ENCODE measurements at places on chromosomes 6 and 20.

DNA sequence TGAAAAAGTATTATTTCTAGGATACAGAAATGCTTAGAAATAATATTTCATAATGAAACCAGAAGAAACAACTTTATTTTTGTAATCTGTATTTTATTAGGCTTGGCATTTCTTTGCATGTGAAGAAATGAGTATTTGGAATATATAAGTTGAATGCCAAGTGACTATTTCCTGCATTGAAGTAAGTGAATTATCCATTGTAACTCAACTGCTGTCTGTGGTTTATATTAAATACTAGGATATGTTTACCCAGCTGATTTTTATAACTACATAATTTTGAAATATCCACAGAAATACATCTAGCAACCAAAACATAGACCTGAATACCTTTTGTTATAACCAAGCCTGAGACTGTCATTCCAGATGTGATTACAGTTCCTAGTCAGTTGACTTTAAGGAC is 207.6 kb downstream of the THBS2 start:
- no peak for DNase-seq

- no peak for DNase-seq
Measured at GRCh38 chr6:163661272-163661671, 246.8 kb downstream of the QKI start.

DNA sequence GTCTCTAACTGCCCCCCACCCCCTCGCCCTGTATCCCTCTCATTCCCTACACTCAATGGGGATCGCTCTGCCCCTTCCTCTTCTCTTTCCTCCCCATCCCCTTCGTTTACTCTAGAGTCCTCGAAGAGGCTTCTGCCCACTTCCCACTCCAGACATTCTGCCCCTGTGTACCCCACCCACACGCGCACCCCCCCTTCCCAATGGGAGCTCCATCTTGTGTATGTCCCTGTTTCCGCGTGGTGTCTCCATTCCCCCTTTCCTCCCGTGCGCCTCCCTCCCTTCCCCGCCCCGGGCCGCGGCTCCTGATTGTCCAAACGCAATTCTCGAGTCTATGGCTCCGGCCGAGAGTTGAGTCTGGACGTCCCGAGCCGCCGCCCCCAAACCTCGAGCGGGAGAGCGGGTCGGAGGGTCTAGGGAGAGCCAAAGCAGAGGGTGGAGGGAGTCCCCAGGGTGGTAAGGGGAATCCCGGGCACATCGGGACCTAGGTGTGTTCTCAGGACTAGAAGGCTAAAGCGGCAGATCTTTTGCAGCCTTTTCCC is 679 bp upstream of the RING1 start:
- no peak for DNase-seq

DNA sequence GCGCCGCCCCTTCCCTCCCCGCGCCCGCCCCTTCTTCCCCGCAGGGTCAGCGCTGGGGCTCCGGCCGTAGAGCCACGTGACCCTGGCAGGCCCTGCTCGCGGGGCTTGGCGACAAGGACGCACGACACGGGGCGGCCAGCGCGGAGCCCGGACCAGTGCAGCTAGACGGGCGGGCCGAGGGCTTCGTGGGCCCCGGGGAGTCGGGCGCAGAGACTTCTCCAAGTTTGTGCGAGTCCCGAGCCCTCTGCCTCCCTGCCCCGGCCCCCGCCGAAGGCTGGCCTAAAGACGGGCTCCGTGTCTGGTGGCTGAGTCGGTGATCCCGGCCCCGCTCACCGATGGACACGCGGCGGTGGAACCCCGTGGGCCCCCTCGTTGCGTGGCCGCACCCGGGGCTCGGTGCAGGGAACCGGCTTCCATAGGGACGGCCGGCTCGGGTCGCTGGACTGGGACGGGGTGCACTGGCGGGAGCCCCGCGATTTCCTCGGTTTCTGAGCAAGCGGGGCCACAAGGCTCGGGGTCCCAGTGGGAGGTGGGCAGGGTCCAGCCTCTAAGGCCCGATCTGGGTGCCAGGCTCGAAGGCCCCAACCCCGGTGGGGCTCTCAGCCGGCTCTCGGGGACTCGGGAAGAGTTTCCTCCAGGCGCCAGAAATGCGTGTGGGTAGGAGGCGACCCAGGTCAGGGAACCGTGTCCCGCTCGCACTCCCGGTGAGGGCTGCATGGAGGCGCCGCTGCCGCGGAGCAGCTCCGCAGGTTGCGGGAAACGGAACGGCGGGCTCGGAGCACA is 452 bp upstream of the GATA5 start:
- no peak for DNase-seq

- DNase-seq, result no peak
Measured at GRCh38 chr6:57123111-57123510, 33.1 kb downstream of the ZNF451 start.

GRCh38 chr20:51810155-51811041 is 8.1 kb upstream of the SALL4 start:
- no peak for DNase-seq

- DNase-seq, result no peak
Measured at GRCh38 chr20:41172296-41173140, 35.2 kb downstream of the PLCG1 start.

DNA sequence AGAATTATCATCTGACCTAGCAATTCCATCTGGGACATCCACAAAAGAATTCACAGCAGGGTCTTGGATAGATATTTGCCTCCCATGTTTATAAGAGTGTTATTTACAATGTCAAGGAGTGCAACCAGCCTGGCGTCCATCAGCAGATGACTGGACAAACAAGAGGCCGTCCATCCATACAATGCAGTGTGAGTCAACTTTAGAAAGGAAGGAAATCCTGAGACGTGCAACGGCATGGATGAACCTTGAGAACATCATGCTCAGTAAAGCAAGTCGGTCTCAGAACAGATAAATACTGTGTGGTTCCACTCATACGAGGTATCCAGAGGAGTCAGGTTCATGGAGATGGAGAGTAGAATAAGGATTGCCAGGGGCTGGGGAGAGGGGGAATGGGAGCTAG is 46.4 kb downstream of the FOXF2 start:
- no peak for DNase-seq

Measured in esophagus squamous epithelium (tissue), 5 donors.